CD8-positive, alpha-beta T cell (primary cell): ENCODE measurements at places on chromosomes 2 and 18. TPM values are rescaled to one million over a fixed set of nuclear protein-coding genes. Genes with fewer than 3 reads are reported as not detected.

DNA sequence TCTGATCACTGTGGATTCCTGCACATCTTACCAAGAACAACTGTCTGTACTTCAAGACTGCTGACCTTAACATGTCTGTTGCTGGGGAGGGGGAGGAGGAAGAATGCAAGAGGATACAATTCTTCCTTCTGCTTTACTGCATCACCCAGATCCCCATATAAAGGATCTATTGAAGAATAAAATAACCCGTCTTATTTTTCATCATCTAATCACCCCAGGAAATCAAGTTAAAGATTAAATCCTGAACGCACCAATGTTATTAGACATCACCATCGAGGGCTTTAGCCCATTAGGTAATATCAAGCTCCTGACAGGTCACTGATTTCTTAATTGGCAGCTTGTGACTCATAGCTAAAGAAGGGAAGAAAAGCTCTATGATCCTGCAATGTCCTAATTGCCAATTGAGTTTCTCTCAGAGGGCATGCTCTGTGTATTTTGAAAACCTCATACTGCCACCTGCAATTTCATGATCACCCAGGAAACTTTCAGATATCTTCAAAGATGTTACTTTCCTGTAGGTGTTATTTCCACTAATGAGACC is 75.4 kb upstream of the KCNE4 start:
- DNase-seq, result no peak

DNA sequence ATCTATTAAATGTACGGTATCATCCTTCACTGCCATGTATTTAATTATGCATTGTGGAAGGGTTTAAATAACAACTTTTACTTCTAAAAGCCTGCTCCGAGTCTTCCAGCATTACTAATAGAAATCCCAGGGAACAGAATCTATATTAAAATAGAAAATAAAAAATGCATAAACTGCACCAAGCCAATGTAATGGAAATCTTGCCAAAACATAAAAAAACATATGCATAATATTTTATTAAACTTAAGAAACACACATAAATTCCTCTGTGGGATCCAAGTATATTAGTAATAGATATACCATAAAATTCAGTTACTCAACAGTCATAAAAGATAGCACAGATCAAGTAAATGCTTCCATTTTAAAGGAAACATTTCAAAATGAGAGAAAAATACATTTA is 175.6 kb downstream of the TDRD15 start:
- no peak for DNase-seq

DNA sequence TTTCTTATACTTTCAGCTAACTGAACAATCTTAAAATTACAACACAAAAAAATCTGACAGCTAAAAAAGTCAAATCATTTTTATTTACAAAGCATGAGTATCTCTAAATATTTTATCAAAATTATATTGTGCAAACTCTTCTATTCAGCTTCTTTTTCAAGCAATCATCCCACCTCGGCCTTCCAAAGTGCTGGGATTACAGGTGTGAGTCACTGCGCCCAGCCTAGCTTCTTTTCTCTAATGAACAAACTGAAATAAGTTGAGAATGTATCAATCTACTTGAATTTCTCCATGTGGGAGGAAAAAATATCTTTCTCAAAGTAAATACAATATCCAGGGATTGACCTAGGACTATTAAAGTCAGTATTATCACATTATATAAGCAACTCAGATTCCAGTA is 14.9 kb downstream of the NDUFS1 start:
- no peak for DNase-seq

- no peak for DNase-seq
Observed at GRCh38 chr2:199606193-199606780, 148.5 kb upstream of the SATB2 start.

C1QL2 gene
- not detected for total RNA-seq
